ENCODE measurements at places on chromosomes 1 and 21.
A peak's percentile ranks its signal among the peaks of the same experiment; 100 is the strongest.

- no peak for DNase-seq
These were observed 11.7 kb upstream of the MYOCOS start for GRCh38 chr1:171610385-171610784.

- no peak for DNase-seq
These were observed 41.3 kb upstream of the ARHGEF10L start for GRCh38 chr1:17498214-17498613.

DNA sequence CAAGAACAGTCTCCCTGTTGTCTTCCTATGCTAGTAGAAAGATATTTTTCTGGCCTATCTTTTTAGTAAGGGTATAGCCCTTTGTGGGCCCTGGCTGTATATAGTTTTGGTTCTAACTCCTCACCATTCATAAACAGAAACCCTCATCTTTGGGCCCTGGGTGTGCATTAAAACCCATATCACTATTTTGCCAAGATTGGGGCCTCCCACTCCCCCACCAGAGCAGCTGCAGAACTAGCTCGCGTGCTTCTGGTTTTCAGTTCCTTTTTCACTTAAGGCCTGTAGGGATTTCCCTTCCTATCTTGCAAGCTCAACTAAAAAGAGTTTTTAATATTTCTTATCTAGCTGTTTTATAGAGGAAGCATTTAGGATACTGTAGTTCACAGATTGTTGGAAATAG lies 106.4 kb downstream of the RGL1 start:
- DNase-seq, result no peak

- DNase-seq, result peak; percentile 50
These were observed 245.3 kb upstream of the RUNX1 start for GRCh38 chr21:35294231-35294898.

DNA sequence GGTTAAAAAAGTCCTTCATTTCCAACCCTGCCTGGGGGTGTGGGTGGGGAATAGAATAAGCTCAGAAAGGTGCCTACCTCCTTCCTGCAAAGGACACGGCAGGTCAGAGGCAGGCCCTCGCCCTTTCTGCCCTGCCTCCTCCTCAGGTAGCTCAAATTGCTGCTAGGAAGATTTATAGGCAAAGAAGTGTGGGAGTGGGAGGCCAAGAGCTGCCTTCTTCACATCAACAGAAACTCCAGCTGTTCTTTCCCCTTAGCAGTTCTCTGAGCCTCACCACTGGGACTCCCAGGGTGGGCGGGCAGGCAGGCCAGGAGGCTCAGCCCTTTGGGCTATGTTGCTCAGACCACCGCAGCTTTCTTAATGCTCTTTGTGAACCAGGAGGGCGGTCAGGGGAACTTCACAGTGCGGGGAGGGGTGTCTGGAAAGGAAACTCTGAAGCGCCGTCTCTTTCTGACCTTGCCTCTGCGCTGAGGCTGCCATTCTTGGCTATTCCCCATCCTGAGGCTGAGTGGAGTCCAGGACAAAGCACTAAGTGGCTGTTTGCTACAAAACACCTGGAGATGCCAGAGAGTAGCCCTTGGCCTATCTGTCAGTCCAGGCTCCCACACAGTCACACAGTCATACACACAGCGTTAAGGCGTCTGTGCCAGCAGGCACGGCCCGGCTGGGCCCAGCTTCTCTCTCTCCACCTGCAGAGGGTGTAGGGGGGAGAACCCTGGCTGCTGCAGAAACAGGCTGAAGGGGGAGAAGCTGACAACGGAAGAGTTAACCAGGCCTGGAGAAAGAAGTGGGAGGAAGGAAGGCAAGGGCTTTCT lies 3.0 kb upstream of the A3GALT2 start:
- DNase-seq, result no peak

- DNase-seq, result peak; percentile 76
These were observed 35.6 kb downstream of the LRRN2 start for GRCh38 chr1:204649721-204650521.

GRCh38 chr21:41059871-41060270 lies 108.1 kb upstream of the BACE2 start:
- no peak for DNase-seq

GRCh38 chr1:17686258-17686657 lies 68.9 kb upstream of the ACTL8 start:
- no peak for DNase-seq

GRCh38 chr1:35120458-35121133 lies 41.4 kb downstream of the ZMYM1 start:
- DNase-seq, result no peak

DNA sequence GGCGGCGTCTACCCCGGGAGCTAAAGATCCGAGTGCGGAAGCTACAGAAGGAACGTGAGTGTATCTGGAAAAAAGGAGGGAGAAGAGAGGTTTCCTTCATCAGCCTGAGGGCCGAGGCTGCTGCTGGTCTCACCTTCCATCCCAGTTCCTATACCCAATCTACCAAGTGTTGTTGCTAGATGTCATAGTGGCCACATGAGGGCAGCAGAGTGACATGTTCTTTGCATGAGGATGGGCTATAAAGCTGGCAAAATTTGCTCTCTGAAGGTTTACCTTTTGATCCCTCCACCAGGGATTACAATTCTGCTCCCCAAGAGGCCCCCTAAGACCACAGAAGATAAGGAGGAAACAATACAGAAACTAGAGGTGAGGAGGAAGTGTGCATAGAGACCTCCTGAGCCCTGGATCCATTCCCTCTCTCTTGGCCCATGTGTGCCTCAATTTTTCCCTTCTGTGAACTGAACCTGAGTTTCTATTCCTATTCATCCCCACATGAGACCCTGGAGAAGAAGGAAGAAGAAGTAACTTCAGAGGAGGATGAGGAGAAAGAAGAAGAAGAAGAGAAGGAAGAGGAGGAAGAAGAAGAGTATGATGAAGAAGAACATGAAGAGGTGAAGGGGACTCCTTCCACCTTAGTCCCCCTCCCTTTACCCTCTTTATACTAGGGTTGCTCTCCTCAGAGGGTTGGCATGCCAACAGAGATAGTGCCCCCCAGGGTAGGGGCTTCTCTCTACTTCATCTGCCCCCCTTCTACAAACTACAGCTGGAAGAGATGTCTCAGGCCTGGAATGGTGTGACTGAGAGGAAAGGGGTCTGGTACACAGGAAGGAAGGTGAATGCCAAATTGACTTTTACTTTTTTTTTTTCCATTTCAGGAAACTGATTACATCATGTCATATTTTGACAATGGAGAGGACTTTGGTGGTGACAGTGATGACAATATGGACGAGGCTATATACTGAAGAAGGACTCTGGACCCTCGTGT lies 13.3 kb downstream of the POLR3GL start:
- peak; percentile 57 for DNase-seq

DNA sequence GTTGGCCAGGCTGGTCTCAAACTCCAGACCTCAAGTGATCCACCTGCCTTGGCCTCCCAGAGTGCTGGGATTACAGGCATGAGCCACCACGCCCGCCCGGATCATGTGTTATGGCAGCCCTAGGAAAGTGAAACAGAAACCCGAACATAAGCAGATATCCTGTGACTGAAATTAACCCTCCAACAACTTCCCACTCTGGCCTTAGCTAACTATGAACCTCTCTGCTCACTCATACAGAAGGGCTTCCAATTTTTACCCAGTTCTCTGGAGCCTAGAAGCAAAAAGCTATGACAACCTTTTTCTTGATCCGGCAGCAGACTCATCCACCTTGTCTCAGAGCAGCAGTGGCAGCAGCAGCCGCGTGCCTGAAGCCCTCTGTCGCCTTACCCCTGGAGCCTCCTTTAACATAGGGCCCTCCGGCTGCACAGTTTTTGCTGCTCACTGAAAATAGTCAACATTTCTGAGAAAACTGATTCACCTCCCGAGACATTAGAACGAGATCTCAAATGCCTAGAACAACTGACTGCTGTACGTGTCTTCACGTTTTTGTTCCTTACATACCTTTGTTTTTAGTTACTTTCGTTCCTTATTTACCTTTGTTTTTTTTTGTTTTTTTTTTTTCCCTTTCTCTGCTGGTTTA lies 9.3 kb downstream of the CBR1 start:
- no peak for DNase-seq

DNA sequence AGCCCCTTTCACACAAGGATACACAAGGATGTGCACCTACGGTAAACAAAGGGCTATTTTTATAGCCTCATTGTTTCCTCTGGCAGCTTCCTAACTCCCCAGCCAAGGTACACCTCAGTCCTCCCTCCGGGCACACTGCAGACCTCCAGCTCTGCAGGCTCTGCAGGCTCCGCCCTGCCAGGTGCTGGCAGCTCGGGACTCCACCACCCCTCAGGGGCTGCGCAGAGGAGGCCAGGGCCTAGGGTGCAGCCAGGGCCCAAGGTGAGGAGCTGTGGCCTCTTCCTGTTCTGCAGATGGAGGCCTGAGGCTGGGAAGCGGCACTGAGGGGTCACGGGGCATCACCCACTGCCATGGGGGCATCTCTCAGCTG lies 19.8 kb upstream of the CLSTN1 start:
- peak; percentile 91 for DNase-seq

GRCh38 chr1:6538956-6539355 lies 15.4 kb downstream of the NOL9 start:
- DNase-seq, result no peak

- DNase-seq, result no peak
These were observed 54.1 kb downstream of the CD46 start for GRCh38 chr1:207805841-207806421.

- DNase-seq, result no peak
These were observed 58.4 kb upstream of the LGALS8 start for GRCh38 chr1:236465231-236465958.

GRCh38 chr1:17601643-17602382 lies 62.3 kb downstream of the ARHGEF10L start:
- DNase-seq, result no peak

- no peak for DNase-seq
These were observed 49.4 kb downstream of the KIF21B start for GRCh38 chr1:200973937-200974657.

DNA sequence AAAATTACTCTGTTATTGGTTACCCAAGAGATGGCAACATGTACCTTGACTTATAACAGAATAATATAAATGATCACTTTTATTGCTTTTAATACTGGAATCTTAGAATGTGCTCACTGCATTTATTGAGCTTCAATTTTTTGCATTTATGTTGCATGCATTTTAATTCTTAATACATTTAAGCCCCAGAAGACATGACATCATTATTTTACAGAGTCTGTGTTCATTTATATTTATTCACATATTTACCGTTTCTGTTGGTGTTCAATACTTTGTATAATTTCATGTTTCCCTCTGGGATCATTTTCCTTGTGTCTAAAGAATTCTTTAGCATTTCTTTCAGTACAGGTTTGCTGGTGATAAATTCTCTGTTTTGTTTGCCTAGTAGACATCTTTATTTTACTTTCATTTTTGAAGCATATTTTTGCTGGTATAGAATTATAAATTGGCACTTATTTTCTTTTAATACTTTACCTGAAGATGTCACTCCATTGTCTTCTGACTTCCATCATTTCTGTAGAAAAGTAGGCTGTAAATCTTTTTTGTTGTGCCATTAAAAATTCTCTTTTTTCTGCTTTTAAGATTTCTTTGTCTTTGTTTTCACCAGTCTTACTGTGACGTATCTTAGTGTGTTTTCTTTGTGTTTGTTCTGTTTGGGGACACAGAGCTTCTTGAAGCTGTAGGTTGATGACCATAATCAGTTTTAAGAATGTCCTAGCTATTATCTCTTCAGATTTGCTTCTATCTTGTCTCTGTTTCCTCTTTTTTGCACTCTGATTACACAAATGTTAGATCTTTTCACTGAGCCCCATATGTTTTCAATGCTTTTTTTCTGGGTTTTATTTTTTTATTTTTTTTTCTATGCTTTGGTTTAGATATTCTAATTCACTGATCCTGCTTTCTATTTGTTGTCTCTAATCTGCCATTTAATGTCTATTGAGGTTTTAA lies 26.9 kb downstream of the DISP3 start:
- no peak for DNase-seq

DNA sequence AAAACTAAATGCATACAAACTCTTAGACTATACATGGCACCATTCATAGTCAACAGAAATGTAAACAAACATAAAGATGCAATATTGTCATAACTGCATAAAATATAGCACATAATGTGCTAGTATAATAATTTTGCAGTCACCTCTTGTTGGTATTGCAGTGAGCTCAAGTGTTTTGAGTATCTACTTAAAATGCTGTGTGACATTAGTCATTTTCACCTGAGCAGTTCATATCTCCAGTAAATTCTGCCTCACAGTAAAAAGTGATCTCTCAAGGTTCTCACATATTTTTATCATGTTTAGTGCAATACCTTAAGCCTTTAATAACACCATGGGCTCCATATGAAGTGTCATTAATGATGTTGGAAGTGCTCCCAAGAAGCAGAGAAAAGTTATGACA lies 29.6 kb upstream of the FMO2 start:
- DNase-seq, result no peak

GRCh38 chr1:19074902-19075721 lies 118.6 kb upstream of the IFFO2 start:
- no peak for DNase-seq

- DNase-seq, result peak; percentile 71
These were observed at the start of gene TARBP1 for GRCh38 chr1:234478481-234479309. Gene TARBP1, minus strand, starts transcription at chr1:234479179. Its CDS starts 76 bp downstream, at chr1:234479103.
